KBM-7 (cell line): ENCODE measurements at places on chromosomes 11 and 22.

DNA sequence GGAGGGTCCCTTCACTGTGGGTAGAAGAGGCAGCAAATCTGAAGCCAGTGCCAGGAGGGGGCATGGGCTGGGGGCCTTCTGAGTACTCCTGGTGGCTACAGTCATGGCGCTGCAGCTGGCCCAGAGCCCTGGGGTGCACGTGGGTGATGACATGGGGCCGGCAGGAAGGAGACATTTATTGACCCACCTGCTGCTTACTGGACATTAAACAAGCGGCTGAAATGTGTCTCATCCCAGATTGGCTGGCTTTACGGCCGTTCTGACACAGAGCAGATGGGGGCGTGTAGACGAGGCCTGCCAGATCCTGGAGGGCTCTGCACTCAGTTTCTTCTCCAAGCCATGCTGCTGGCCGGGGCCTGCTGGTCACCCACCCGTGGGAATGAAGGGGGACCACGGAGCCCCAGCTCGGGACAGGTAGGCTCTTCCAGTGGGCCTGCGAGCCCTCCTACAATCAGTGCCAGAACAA lies 906.9 kb downstream of the BRD1 start:
- DNase-seq = no peak

DNA sequence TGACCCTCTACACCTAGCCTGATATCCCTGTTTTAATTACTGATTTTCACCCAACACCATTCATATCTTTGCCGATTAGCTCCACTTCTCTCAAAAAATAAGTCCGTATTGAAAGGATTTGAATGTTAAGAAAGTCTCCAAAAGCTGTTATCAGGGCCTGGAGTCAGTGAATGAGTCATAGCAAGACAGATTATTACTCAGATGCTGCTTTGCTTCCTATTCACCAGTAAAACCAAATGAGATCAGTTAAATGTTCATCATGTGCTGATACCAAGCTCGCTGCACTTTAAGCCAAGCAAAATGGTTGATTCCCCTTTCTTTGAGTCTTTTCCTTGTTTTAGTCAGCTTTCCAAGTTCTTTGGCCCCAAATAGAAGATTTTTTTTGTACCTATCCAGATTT lies 228.4 kb downstream of the FAT3 start:
- no peak for DNase-seq

- DNase-seq = no peak
These were observed 14.5 kb downstream of the XNDC1N start for GRCh38 chr11:71913756-71914526.

DNA sequence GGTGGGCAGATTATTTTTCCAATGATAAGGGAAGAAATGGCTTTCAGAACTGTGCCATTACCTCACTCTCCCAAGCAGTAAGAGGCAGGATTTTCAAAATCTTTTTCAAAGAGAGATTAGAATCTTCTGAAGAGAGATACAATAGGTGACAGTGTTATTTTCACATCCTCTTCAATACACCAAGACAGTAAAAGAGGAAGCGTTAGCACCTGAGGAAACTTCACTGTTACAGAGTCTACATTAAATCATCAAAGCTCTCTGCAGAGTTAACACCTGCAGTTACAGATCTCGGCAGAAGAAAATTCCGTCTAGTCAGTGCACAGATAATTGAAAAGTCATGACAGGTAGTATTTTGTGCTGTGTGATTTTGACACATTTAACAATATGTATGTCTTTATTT lies 144.9 kb downstream of the PGR start:
- DNase-seq = no peak

DNA sequence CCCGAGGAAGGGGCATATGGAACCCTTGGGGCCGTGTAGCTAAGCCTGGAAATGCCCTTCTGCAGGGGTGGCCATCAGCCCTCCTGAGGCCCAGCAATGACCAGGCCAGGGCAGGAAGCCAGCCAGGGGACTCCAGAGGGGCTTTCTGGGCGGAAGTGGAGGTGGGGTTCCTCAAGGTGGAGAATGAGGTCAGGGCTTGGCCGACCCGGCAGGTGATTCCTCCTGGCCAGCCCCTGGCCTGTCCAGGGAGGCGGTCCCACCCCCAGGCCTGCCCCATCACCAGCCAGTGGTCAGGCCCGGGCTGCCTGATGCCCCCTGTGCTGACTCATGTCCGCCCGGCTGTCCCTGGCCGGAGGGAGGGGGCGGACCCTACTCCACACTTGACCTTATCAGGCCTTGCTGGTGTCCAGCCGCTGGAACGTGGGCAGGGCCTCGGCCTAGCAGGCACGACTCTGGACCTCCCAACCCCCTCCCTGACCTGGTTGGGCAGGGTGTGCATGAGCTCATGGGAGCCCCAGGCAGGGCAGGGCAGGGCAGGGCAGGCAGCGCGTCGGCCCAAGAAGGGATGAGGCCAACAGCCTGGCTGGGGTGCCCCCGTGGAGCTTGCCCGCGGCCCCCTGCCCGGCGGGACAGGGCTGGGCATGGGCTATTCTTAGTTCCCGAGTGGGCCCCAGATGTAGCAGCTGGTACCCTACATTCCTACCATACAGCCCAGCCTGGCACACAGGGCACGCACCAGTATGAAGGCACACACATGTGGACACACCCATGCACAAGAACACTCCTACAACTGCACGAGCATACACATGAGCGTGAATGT lies 35.9 kb downstream of the RPL3 start:
- DNase-seq = no peak
